ENCODE measurements at places on chromosomes 3 and 15.
A peak's percentile ranks its signal among the peaks of the same experiment; 100 is the strongest.

GRCh38 chr3:194224471-194225417 is 88.8 kb downstream of the HES1 start:
- no peak for DNase-seq

GRCh38 chr3:53039376-53039752 is 6.5 kb downstream of the SFMBT1 start:
- no peak for DNase-seq

DNA sequence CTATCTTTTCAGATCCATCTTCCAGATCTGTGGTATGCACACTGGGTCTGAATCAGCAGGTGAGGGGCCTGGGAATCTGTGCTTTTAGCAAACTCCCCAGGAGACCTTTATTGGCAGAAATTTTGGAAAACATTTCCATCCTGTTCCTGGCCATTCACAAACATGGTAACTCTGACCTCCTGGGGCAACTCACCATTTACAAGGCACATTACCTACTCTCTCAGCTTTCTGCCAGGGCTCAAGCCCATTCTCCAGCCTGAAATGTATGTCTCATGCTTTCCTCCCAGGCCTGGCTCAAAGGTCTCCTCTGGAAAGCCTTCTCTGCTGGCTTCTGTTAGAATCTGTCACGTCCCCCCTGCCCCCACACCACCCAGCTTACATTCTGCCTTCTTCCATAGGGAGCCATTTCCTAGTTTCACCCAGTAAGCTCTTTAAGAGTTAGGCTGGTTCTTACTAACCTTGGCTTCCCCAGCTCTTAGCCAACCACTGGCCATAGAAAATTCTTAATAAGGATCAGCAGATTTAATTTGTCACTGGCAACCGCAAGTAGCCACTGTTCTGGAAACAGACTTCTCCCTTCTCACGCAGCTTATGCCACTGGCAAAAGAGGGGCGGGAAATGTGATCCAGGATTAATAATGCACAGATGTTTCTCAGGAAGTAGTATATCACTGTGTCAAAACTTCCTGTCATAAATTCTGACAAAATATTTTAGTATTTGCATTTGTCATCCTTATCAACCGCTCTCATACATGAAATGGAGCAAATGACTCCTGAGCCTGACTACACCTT is 55.0 kb downstream of the RORA start:
- DNase-seq = peak; percentile 50

- peak; percentile 24 for DNase-seq
Observed at GRCh38 chr3:66858656-66859381, 139.3 kb upstream of the KBTBD8 start.

GRCh38 chr15:29968099-29968894 is 114.5 kb upstream of the GOLGA8J start:
- DNase-seq = peak; percentile 74

- no peak for DNase-seq
Observed at GRCh38 chr3:73556520-73557372, 68.0 kb downstream of the PDZRN3 start.

- DNase-seq = no peak
Observed at GRCh38 chr3:13529196-13530112, 19.5 kb upstream of the FBLN2 start.

DNA sequence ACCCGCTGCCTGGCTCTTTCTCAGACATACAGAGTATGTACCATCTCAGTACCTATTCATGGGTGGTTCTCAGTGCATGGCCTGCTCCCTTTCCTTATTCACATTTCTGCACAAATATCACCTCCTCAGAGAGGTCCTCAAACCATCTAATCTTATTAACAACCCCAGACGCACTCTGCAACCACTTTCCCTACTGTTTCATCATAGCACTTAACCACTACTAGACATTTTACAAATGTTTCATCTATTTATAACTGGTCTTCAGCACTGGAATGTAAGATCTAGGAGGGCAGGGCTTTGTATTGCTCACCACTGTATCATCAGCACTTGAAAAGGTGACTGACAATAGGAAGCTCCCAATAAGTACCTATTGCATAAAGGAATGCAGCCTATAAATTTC is 45.1 kb downstream of the TNIK start:
- no peak for DNase-seq

DNA sequence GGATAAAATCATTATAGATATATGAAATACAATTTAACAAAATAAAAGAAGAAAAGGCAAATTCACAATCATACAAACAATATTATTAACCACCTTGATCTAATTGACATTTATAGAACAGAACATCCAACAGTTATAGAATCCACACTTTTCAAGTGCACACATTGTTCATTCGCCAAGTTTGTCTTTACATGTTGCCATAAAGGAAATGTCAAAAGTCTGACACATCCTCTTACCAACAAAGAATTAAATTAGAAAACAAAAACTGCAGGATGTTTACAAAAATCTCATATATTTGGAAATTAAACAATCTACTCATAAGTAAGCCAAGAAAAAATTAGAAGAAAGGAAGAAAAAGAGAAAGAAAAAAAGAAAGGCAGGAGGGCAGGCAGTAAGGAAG is 909.2 kb upstream of the EPHA6 start:
- no peak for DNase-seq

- peak; percentile 47 for DNase-seq
Observed at GRCh38 chr15:88467935-88468528, 524 bp downstream of the MRPS11 start.

DNA sequence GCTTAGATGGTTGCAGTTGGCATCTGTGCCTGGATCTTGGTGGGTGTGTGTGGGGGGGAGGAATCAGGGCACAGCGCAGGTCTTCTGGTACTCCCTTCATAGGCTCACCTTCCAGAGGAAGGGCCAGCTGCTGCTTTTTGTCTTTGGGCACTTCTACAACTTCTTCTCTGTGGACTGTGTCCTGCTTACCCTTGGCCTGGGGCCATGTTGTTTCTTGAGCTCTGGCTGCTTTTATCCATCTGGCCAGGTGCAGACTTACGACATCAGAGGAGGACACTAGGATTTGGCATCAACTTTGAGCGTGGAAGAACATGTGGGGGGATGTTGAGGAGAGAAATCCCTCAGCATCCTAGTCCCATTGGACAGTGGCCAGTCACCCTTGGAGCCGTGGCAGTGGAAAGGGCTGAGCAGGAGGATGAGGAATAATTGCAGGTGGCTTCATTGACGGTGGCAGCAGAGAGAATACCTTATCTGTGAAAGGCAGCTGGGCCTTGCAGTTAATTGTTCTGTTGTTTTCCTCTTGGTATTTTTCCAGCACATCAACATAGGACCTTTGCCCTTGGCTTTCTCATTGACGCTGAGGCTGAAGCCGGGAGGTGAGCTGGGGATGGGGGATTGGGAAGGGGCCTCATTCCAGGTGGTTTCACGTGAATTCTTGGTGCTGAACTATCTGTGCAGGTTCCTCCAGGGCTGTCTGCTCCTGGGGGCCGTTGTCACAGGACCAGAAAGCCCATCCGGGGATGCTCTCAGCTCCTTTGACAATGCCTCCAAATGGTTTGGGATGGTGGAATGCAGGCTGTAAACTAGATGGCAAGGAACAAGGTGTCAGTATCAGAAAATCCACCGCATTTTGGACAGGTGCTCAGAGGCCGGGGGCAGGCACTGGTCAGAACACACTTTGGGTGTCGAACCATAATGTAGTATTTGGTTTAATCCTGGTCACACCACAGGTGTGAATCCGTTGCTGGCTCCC is 9.7 kb downstream of the EPHB1 start:
- DNase-seq = no peak

DNA sequence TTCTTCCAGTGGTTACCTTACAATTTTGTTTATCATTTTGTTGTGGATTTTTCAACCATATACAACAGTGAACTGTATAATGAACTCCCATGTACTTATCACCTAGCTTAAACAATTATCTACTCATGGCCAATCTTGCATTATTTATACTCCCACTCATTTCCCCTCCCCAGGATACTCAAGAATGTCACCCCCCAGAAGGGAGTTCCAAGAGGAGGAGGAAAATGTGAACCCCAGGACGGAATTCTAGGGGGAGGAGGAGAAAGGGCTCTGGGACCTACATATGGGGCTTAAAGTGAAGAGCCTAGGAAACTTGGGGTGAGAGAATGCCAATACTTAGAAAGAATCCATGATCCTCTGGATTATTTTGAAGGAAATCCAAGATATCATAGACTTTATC is 59.3 kb downstream of the TSC22D2 start:
- no peak for DNase-seq

GRCh38 chr3:56800130-56800831 is 1.5 kb downstream of the ARHGEF3 start:
- DNase-seq = no peak

DNA sequence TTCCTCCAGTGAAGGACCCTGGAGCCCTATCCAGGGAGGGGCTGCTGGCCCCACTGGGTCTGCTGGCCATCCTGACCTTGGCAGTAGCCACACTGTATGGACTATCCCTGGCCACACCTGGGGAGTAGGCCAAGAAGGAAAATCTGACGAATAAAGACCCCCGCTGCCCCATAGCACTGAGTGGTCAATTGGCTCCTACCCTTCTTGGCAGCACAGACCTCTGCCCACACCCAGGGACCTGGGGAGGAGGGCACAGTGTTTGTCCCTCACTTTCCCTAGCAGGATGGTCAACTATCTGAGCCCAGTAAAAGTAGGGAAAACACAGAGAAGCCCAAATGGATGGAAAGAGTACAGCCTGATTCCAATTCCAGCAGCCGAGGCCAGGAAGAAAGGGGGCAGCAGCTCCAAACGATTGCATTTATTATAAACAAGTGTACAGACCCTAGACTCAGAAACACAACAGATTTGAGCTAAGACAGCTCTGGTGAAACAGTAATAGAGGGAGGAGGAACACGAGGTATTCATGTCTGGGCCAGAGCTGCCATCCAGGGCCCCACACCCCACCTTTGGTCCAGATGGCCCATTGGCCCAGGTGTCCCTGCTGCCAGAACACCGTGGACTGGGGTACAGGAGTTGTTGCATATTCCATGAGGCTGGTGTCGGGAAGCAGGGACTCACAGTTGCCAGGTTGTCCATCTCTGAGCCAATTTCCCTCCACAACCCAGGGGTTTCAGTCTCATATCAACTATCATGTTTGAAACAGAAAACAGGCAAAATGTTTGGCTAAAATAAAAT is 21.1 kb downstream of the ATRIP start:
- no peak for DNase-seq

GRCh38 chr15:71085809-71086208 is 29.5 kb upstream of the THSD4 start:
- no peak for DNase-seq

GRCh38 chr15:63156755-63157117 is 541 bp downstream of the RPS27L start:
- no peak for DNase-seq

DNA sequence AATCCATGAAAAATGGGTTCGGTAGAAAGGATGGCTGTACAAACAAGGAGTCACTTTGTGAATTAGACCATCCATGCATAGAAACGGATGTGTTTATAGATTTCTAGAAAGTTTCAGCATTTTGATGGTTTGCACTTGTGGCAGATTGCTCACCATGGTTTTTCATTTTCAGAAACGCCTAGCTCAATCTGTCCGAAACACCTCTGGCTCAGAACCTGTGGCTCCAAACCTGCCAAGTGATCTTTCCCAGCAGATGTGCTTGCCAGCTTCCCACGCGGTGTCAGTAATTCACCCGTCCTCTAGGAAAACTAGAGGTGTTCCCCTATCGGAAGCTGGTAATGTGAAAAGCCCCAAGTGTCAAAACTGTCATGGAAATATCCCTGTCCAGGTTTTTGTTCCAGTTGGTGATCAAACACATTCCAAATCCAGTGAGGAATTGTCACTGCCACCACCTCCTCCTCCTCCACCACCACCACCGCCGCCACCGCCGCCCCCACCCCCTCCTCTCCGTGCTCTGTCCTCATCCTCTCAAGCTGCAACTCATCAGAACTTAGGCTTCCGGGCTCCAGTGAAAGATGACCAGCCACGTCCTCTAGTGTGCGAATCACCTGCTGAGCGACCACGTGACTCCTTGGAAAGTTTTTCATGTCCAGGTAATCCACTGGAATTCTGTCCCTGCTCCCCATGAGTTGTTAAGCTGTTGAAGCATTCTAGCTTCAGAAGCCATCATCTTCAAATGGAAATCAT is 21.2 kb downstream of the WHAMM start:
- DNase-seq = no peak

- no peak for DNase-seq
Observed at GRCh38 chr15:43625106-43625505, 6.5 kb upstream of the STRC start.

DNA sequence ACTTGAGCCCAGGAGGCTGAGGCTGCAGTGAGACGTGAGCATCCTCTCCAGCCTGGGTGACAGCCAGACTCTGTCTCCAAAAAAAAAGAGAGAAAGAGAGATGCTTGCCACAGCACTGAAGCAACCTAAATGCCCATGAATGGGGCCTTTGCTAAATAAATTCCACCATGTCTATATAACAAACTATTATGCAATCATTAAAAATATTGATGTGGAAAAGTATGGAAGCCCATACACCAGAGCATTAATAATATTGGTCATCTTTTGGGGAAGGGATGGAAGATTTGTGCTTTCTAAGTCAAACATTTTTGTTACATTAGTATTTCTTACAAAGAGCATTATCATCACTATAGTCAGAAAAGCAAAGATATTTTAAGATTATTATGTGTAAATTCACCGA is 116.6 kb downstream of the MEGF11 start:
- DNase-seq = no peak

DNA sequence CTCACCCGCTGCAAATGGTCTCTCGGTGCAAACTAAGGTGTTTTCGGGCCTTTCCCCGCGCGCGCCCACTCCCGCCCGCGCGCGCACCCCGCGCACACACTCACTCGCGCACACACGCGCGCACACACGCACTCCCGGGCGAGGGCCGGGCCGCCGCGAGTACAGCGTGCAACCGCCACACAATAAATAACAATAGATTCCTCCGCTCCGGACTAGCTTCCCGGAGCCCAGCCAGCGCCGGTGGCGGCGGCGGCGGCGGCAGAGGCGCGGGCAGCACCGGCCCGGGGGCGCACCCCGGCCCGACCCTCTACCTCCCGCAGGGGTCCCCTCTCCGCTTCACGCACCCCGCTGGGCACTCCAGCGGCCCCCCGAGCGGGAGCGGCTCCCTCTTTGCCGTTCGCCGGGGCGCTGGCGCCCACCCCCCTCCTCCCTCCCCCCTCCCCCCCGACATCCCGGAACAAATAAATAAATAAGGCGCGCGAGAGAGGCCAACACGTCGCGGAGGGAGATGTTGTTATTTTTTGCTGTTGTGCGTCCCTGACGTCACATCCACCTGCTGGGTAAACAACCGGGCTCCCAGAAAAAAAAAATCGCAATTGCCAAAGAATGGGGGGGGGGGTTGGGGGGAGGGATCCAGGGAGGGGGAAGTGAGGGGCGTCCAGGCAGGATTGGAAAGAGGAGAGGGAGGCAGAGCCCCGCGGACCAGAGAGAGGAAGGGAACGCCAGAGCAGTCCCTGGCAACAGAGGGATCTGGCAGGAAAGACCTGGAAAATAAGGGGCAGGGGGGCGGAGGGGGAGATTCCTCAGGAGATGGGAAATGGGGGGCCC is at the start of gene FOXP1:
FOXP1 (minus strand) TSS at position 163 of the 828 bp plus-strand sequence. CDS start 385,347 bp downstream, outside the sequence.
- DNase-seq = peak; percentile 85

All from D341Med (cell line).